ENCODE measurements at places on chromosomes 12 and 14. TPM values are rescaled to one million over a fixed set of nuclear protein-coding genes. Genes with fewer than 3 reads are reported as not detected.
A peak's percentile ranks its signal among the peaks of the same experiment; 100 is the strongest.

Gene ORAI1
- 12.7 TPM for total RNA-seq

Gene KRT81
- total RNA-seq = not detected

Gene CREBL2
- 67.8 TPM for total RNA-seq

Gene SLC24A4
- total RNA-seq = 0.46 TPM

Gene NANOG
- under 0.01 TPM for total RNA-seq

Gene EML5
- total RNA-seq = 6.8 TPM

Gene CAPS2
- total RNA-seq = 38.9 TPM

Gene KCNH3
- total RNA-seq = 0.94 TPM

Gene ANKRD9
- total RNA-seq = 58.3 TPM

Gene DHRS2
- total RNA-seq = not detected

Gene CACNA2D4
- 2.2 TPM for total RNA-seq

DNA sequence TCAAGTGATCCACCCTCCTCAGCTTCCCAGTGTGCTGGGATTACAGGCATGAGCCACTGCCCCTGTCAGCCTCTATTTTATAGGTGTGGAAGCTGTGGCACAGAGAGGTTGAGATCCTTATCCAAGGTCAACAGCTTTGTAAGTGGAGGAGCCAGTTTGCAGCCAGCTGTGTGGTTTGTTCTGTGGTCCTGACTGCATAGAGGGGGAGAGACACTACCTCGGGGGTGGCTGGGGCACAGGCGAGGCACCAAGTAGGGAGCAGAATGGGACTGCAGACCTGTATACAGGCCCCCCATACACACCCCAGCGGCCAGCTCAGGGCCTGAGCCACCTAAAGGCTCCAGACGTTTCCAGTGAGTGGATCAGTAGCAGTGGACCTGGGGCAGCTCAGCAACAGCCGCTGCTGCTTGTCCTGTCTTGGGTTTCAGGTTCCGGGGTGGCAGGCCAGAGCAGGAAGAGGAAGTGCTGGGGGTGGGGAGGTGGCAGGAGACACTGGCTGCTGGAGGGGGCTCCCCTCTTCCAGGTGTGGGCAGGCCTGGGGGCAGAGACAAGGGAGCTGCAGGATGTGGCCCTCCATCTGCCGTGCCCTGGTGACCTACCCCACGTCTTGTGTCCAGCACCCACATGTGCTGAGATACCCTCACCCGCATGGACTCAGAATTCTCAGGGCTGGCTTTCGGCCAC is 11.0 kb downstream of the ORAI1 start:
- no peak for DNase-seq
- peaks cover 3% of the 10 kb centered on the region for H3K36me3 ChIP-seq

- H3K36me3 ChIP-seq = no peaks in the 10 kb centered on the region
- no peaks in the 10 kb centered on the region for H3K4me1 ChIP-seq
- no peak overlapping the region for H3K27ac ChIP-seq
- DNase-seq = no peak
- no peaks in the 10 kb centered on the region for H3K27me3 ChIP-seq
These were observed 6.0 kb upstream of the AMN start for GRCh38 chr14:102916347-102917055.

- no peaks in the 10 kb centered on the region for H3K36me3 ChIP-seq
- peaks cover 4% of the 10 kb centered on the region for H3K4me1 ChIP-seq
- DNase-seq = peak; percentile 80
- H3K27me3 ChIP-seq = no peaks in the 10 kb centered on the region
- H3K4me3 ChIP-seq = no peak overlapping the region
These were observed 35.1 kb upstream of the KCNH3 start for GRCh38 chr12:49503674-49504180.

DNA sequence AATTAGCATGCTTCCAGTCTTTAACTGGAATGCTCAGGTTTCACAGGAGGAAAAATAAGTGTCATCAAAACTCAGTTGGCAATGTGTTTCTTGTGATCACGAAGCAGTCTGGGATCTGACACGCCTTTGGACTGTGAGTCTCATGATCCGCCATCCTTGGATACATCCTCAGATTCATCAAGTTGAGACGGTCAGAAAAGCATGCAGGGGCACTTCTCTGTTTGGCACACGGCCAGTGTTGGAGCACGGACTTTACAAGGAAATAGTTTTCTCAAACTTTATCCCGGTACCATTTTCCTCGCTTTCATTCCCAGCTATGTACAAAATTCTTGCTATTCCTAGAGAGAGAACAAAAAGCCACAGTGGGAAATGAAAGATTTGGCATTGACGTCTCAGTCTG is 88.4 kb upstream of the PARP11 start:
- no peak overlapping the region for H3K27ac ChIP-seq
- no peak overlapping the region for H3K4me3 ChIP-seq
- H3K27me3 ChIP-seq = no peaks in the 10 kb centered on the region
- DNase-seq = no peak
- no peaks in the 10 kb centered on the region for H3K36me3 ChIP-seq
- no peaks in the 10 kb centered on the region for H3K4me1 ChIP-seq

- no peak overlapping the region for H3K4me3 ChIP-seq
- H3K27me3 ChIP-seq = no peaks in the 10 kb centered on the region
These were observed 76.3 kb downstream of the CCDC88C start for GRCh38 chr14:91341334-91341733.

GRCh38 chr14:88063811-88064210 is 58.9 kb downstream of the GPR65 start:
- no peaks in the 10 kb centered on the region for H3K36me3 ChIP-seq
- no peak overlapping the region for H3K4me3 ChIP-seq
- no peaks in the 10 kb centered on the region for H3K27me3 ChIP-seq
- no peaks in the 10 kb centered on the region for H3K4me1 ChIP-seq
- H3K27ac ChIP-seq = no peak overlapping the region
- no peak for DNase-seq

GRCh38 chr12:27345376-27345775 is 12.7 kb downstream of the BMAL2 start:
- no peaks in the 10 kb centered on the region for H3K36me3 ChIP-seq
- H3K27me3 ChIP-seq = no peaks in the 10 kb centered on the region
- no peak for DNase-seq
- H3K4me3 ChIP-seq = no peak overlapping the region
- H3K4me1 ChIP-seq = no peaks in the 10 kb centered on the region

DNA sequence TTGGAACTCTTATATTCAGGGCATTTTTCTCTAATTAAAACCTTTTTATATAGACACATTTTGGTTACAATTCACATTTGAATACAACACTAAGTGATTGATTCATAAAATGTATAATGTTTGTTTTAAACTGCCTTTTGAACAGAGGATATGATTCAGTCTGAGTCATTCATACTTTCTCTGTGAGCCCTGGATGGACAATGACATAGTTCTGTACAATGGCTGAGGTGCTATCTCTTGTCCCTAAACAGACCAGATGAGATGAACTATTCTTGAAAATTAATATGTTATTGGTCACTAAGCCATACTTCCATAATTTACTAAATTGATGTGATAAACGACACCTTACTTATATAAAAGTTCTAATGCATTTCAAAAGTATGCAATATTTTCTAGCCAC is 199.7 kb upstream of the ATXN7L3B start:
- H3K36me3 ChIP-seq = no peaks in the 10 kb centered on the region
- no peaks in the 10 kb centered on the region for H3K27me3 ChIP-seq
- no peaks in the 10 kb centered on the region for H3K4me1 ChIP-seq
- no peak overlapping the region for H3K4me3 ChIP-seq
- no peak for DNase-seq

GRCh38 chr12:55729819-55730818 is 1.3 kb upstream of the CD63 start:
- H3K4me3 ChIP-seq = peak overlapping the region; percentile 10
- peaks cover 17% of the 10 kb centered on the region for H3K36me3 ChIP-seq
- no peaks in the 10 kb centered on the region for H3K27me3 ChIP-seq
- peak; percentile 39 for DNase-seq

DNA sequence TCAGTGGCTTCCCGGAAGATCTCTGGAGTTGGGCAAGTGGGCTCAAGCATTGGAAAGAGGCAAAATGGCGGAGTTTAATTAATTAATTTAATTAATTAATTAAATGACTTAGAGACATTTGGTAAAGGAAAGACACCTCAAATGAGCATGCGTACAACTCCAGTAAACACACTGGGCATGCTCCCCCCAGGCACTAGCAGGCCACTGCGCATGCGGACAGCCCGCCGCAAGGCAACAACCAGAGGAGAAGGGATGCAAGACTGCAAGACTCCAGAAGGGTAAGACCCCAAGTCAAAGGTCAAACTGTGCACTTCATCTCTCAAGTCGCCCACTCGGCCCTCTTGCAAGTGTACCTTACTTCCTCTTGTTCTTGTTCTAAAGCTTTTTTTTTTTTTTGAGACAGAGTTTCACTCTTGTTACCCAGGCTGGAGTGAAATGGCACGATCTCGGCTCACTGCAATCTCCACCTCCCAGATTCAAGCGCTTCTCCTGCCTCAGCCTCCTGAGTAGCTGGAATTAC is 57.8 kb upstream of the PSMC1 start:
- H3K36me3 ChIP-seq = no peaks in the 10 kb centered on the region
- no peak overlapping the region for H3K27ac ChIP-seq

GRCh38 chr12:132395192-132395907 is 66.0 kb upstream of the GALNT9 start:
- no peaks in the 10 kb centered on the region for H3K27me3 ChIP-seq
- no peak for DNase-seq
- H3K36me3 ChIP-seq = no peaks in the 10 kb centered on the region
- H3K4me1 ChIP-seq = no peaks in the 10 kb centered on the region
- no peak overlapping the region for H3K27ac ChIP-seq

GRCh38 chr14:99773521-99774497 is 19.4 kb upstream of the EML1 start:
- H3K36me3 ChIP-seq = no peaks in the 10 kb centered on the region
- no peak for DNase-seq
- no peak overlapping the region for H3K4me3 ChIP-seq
- no peaks in the 10 kb centered on the region for H3K27me3 ChIP-seq
- no peak overlapping the region for H3K27ac ChIP-seq

- no peaks in the 10 kb centered on the region for H3K27me3 ChIP-seq
- no peak overlapping the region for H3K27ac ChIP-seq
- no peak for DNase-seq
- no peak overlapping the region for H3K4me3 ChIP-seq
These were observed 68.8 kb downstream of the SLC24A4 start for GRCh38 chr14:92391726-92392125.

DNA sequence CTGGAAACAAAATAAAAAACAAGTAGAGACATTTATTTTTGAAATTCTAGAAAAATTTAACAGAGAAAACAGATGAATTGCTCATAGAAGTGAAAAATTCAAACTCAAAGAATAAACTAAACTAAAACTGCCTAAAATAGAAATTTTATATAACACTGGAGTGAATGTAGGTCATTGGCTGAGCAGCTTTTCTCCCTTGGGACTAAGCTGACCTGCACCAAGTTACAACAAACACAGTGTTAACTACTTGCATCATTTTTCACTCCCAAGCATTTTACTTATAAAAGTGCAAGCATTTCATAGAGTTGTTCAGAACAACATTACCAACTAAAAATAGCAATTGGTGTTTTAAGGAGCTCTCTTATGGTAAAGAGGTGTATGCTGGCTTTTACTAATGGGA is 298.1 kb downstream of the MED13L start:
- DNase-seq = no peak
- H3K36me3 ChIP-seq = peaks cover 29% of the 10 kb centered on the region
- H3K27me3 ChIP-seq = no peaks in the 10 kb centered on the region
- H3K4me3 ChIP-seq = no peak overlapping the region

- H3K27ac ChIP-seq = no peak overlapping the region
- no peaks in the 10 kb centered on the region for H3K27me3 ChIP-seq
- H3K36me3 ChIP-seq = no peaks in the 10 kb centered on the region
- no peak overlapping the region for H3K4me3 ChIP-seq
These were observed 128.4 kb downstream of the BBS10 start for GRCh38 chr12:76219806-76220205.

- H3K36me3 ChIP-seq = no peaks in the 10 kb centered on the region
- no peak for DNase-seq
- peaks cover 9% of the 10 kb centered on the region for H3K4me1 ChIP-seq
- no peak overlapping the region for H3K27ac ChIP-seq
These were observed 2.3 kb upstream of the SMUG1 start for GRCh38 chr12:54191126-54191525.

DNA sequence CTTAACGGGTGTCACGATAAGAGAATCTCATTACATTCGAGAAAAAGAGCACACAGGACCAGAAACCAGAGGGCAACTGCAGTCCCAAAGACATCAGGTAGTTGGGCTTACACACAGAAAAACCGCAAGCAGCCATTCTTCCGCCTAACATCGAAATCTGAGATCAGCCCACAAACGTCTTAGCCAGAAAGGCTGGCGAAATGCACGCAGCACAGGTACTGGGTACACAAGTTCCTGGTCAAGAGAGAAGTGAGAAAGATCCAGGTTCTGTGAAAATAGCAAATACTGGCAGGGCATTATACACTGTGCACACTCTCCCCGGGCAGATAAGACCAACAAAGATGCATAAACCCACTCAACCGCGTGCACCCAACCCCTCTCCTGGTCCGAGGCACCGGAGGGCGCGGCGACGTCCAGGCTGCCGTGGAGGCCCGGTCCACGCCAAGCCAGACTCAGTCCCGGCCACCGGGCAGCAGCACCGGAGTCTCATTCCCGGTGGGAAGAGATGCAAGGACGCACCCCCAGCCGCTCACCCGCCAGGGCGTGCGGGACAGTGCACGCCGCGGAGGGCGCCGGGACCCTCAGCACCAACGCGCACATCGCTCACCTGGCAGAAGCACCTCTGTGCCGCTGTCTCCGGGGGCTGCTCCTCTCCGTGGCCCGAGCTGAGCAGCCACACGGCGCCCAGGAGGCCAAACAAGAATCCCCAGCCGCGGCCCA is 437 bp downstream of the ERO1A start:
- no peaks in the 10 kb centered on the region for H3K27me3 ChIP-seq
- H3K27ac ChIP-seq = peak overlapping the region; percentile 96
- H3K36me3 ChIP-seq = no peaks in the 10 kb centered on the region
- peak; percentile 48 for DNase-seq
- H3K4me1 ChIP-seq = peaks cover 31% of the 10 kb centered on the region

DNA sequence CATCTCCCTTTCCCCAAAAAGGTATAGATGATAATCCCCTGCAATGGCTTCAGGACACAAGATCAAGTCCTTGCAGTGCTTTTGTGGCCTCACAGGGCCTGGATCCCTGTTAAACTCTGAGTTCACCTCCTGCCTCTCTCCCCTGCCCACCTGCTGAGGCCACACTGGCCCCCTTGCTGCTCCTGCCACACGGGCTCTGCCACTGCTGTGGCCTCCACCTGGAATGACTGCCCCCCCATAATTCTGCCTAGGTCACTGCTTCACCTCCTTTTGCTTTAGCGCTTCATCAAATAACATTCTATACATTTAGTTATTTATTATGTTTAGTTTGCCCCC is 653 bp upstream of the IFI27 start:
- no peak overlapping the region for H3K4me3 ChIP-seq
- H3K36me3 ChIP-seq = no peaks in the 10 kb centered on the region
- H3K4me1 ChIP-seq = no peaks in the 10 kb centered on the region

DNA sequence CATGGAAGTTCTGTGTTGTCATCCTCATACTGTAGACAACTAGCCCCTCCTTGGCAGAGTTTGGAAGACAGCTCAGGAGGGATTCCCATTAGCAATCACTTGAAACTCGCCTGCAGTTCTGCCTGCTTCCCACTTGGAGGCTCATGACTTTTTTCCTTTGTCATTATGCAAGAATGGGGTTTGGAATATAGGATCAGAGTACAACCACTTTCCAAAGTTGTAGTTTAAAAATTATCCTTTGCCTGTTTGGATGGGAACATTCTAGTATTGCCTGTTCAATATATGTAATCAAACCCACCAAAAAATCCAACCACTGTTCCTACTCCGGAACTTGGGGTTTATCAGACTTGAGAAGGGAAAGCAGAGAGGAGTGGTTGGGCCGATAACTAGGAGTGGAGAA is 2.1 kb upstream of the GPD1 start:
- no peak for DNase-seq
- H3K36me3 ChIP-seq = peaks cover 35% of the 10 kb centered on the region
- no peak overlapping the region for H3K4me3 ChIP-seq

GRCh38 chr12:16506394-16506793 is 99.6 kb downstream of the LMO3 start:
- H3K36me3 ChIP-seq = no peaks in the 10 kb centered on the region
- no peak overlapping the region for H3K27ac ChIP-seq
- no peaks in the 10 kb centered on the region for H3K4me1 ChIP-seq
